Activated CD4-positive, alpha-beta memory T cell treated with anti-CD3 and anti-CD28 coated beads, Interleukin-2, amount 10 ng/mL, durations not matched to agents 7 days and 5 days (primary cell): ENCODE measurements at places on chromosomes 13 and 19. TPM values are rescaled to one million over a fixed set of nuclear protein-coding genes. Genes with fewer than 3 reads are reported as not detected.

GRCh38 chr13:100100115-100100879, 11.4 kb downstream of the PCCA start:
- H3K36me3 ChIP-seq, result peaks cover 8% of the 10 kb centered on the region
- H3K4me1 ChIP-seq, result peaks cover 8% of the 10 kb centered on the region
- H3K27ac ChIP-seq, result no peak overlapping the region

DNA sequence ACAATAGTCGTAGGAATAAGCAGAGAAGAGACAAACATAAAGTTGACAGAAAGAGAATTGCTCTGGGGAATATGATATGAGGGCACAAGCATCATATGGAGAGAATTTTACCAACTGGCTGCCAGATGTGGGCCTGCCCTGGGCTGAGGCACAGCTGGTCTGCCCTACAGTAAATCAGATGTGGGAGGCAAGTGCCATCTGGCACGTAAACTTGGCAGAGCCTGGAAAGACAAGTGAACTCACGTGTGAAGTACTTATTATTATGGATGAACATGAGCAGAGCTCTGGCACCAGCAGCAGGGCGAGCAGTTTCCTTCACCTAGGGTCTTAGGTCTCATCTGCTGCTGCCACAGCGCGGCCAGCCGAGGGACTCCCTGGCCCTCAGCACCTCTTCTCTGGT, 20.6 kb downstream of the PCDH8 start:
- peaks cover 8% of the 10 kb centered on the region for H3K27me3 ChIP-seq
- H3K4me1 ChIP-seq, result no peaks in the 10 kb centered on the region
- no peak overlapping the region for H3K4me3 ChIP-seq
- H3K27ac ChIP-seq, result no peak overlapping the region
- H3K36me3 ChIP-seq, result no peaks in the 10 kb centered on the region

GRCh38 chr19:35320065-35320713, 8.8 kb upstream of the CD22 start:
- H3K27me3 ChIP-seq, result peaks cover 14% of the 10 kb centered on the region
- H3K4me1 ChIP-seq, result peaks cover 9% of the 10 kb centered on the region
- DNase-seq, result no peak
- no peak overlapping the region for H3K27ac ChIP-seq
- H3K4me3 ChIP-seq, result no peak overlapping the region

- no peaks in the 10 kb centered on the region for H3K36me3 ChIP-seq
- H3K4me3 ChIP-seq, result no peak within 1 kb of the TSS
- peaks cover 13% of the 10 kb centered on the region for H3K4me1 ChIP-seq
- peaks cover 3% of the 10 kb centered on the region for H3K27me3 ChIP-seq
- H3K27ac ChIP-seq, result no peak within 1 kb of the TSS
- DNase-seq, result peak; percentile 78
Observed at GRCh38 chr19:19170053-19170872, at the start of gene MEF2B. Gene MEF2B (minus strand): TSS chr19:19170263. CDS start chr19:19150735, 19,528 bp downstream.

- H3K4me1 ChIP-seq, result peaks cover 78% of the 10 kb centered on the region
- peak overlapping the region; percentile 97 for H3K27ac ChIP-seq
- H3K36me3 ChIP-seq, result peaks cover 30% of the 10 kb centered on the region
- no peak for DNase-seq
- H3K27me3 ChIP-seq, result no peaks in the 10 kb centered on the region
- H3K4me3 ChIP-seq, result peak overlapping the region; percentile 98
Observed at GRCh38 chr19:47512948-47513319, 1.9 kb downstream of the NAPA start.

DNA sequence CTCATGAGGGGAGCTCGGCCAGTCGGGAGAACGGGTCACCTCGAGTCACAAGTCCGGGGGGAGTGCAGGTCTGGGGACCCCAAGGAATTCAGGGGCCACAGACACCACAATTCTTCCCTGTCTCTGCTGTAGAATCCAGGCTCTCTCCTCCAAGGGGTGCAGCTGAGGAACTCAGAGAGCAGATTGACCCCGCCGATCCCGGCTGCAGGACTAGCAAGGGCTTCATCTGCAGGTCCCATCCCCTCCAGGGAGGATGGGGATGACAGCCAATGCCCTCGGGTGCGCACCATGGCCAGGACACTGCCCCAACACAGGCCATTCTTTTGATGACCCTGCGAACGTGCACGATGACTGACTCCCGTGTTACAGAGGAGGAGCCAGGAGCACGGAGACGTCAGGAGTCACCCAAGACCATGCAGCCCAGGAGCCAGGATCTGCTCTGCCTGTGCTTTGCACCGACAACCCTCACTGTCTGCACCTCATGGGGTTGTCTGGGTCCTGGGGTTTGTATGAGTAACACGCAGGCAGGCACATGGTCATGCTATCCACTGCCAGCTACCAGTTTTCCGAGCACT, 48.5 kb upstream of the TUBGCP3 start:
- H3K36me3 ChIP-seq, result no peaks in the 10 kb centered on the region
- DNase-seq, result no peak
- H3K4me1 ChIP-seq, result peaks cover 6% of the 10 kb centered on the region
- H3K27me3 ChIP-seq, result peaks cover 21% of the 10 kb centered on the region

The F10 gene
- total RNA-seq, result not detected

The TBC1D17 gene
- total RNA-seq, result 42.3 TPM

The MVB12A gene
- 45.3 TPM for total RNA-seq
